ENCODE measurements at places on chromosomes 7 and 10.

GRCh38 chr10:13105184-13105583 lies 5.2 kb downstream of the OPTN start:
- no peak for DNase-seq

DNA sequence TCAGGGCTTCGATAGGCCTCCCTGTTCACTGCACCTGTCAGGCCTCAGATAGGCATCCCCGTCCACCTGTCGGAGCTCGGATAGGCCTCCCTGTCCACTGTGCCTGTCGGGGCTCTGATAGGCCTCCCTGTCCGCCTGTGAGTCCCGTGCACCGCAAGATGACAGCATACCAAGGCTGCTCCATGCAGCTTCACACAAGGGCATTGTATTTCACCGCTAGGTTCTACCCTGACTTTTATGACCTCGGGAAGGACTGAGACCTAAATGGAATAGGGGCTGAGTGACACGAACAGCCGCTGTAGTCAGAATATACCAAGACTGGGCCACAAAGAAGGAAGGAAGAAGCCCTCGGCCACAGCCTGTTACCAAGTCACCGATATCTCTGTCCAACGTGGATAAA lies 271.2 kb downstream of the DIP2C start:
- DNase-seq, result no peak

DNA sequence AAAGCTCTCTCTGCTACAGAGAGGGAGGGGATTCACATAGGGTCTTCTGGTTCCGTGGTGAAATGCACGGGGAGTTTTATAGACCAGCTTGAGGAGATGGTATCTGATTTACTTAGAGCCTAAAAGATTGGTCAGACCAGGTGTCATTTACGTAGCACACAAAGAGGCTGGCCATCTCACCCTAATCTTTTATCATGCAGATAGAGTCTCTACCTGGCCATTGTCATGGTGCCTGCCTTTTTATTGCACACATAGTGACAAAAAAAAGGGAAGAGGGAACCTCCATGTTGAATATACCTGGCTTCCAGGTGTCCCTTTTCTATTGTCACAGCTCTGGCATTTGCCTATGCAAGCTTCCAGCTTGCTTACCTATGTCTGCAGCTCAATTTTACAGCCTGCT lies 1456.1 kb downstream of the GATA3 start:
- DNase-seq, result no peak

DNA sequence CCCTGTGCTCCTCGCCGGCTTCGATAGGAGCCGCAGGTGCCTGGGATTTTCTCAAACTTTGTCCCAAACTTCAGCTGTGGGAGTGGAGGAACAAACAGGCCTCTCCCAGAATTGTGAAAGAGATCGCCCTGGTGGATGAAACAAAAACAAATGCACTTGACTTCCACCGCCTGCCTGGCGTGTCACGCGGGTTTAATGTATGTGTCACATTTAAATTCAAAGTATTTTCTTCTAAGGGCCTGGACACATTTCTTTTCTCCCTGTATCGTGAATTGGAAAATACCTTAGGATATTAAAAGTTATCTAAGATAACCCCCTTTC lies 694 bp upstream of the WASL start:
- peak; percentile 48 for DNase-seq

GRCh38 chr10:50592961-50593418 lies 30.8 kb downstream of the SGMS1 start:
- no peak for DNase-seq

DNA sequence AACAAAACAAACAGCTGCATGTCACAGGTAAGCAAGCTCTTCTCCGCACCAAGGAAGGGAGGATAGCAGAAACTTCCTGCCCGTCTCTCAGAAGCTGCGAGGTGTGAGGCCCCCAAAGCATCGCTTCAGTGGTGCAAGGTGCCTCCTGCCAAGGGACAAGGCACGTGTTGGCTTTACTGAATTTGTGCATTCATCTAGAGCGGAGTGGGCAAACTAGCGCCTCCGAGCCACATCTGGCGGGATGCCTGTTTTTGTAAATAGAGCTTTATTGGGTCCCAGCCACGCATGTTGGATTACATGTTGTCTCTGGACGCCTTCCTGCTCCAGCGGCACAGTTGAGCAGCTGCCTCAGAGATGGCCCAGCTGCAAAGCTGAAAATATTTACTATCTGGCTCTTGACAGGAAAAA lies 27.7 kb downstream of the PHYH start:
- no peak for DNase-seq

DNA sequence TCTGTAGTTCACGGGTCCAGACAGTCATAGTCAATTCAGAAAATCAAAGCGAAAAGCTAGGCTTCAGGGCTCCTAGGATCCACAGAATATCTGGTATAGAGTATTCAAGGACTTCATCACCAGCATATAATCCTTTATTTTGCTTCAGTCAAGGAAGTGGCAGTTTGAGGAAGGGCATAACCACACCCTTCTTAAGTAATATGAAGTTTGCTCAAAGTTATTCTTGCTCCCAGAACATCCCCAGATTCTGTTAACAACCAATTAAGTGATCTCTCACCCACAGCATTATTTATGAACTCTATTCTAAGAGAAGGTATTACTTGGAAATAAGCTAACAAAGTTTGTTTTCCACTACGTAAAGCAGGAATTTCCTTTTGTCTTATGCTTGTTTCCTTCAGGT lies 13.2 kb downstream of the CWF19L1 start:
- no peak for DNase-seq

- DNase-seq, result no peak
These were observed 71.1 kb upstream of the GLCCI1 start for GRCh38 chr7:7897509-7897908.

GRCh38 chr10:59702347-59702746 lies 7.3 kb downstream of the SLC16A9 start:
- no peak for DNase-seq

DNA sequence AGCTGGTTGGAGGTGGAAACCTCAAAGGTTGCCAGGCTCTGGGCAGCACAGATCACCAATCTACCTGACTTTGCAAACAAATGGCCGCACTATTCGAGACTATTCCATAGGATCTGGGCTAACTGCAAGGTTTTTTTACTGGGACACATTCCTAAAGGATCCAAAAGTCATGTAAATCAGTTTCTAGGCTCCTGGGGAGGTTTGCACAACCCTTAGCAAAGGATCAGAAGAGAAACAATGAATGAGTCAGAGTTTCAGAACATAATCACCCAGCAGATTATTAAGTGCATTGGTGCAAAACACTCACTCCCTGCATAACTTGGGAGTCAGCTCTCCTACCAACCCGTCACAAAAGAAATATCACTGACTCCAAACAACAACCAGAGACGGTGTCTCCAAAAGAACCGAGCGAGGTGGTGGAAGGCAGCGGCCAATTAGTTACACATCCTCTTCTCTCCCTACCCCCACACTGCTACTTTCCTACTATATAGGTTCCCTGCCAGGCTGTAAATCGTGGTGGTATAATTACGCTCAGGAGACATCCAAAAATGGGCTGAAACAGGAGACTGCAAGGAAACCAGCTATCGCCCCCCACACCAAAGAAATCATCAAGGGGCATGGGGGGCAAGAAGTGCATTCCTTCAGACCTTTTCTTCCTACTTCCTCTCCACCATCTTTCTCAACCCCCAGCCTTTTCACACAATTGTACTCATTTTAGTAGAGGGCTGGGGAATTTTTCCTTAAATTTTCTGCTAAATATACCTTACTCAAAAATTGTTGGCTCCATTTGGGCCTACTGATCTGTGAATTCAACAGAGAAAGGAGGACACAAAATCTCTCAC lies 3.2 kb downstream of the UBE2H start:
- peak; percentile 71 for DNase-seq

- DNase-seq, result no peak
These were observed 217.4 kb downstream of the MAD1L1 start for GRCh38 chr7:2015251-2015871.

- DNase-seq, result peak; percentile 40
These were observed 1.5 kb downstream of the CDK13 start for GRCh38 chr7:39951226-39952194.

DNA sequence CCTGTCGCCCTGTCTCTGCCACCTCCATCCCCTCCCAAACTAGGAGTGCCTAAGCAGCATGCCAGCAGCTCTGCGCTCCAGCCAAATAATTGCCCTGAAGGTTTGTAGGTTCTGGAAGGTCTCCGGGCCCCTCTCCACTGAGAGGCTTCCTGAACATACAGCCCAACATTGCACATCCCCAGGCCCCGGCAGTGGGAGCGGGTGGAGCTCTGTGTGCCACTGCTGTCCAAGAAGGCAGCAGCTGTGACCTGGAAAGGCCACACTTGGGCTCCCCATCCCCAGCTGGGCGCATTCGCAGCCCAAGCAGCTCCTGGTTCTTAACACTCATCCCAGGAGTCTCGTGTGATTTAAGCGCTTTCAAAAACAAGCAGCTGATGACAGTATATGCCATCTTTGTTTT lies 95.7 kb downstream of the COL13A1 start:
- no peak for DNase-seq

- DNase-seq, result no peak
These were observed 22.4 kb downstream of the DPYSL4 start for GRCh38 chr10:132209130-132209529.

DNA sequence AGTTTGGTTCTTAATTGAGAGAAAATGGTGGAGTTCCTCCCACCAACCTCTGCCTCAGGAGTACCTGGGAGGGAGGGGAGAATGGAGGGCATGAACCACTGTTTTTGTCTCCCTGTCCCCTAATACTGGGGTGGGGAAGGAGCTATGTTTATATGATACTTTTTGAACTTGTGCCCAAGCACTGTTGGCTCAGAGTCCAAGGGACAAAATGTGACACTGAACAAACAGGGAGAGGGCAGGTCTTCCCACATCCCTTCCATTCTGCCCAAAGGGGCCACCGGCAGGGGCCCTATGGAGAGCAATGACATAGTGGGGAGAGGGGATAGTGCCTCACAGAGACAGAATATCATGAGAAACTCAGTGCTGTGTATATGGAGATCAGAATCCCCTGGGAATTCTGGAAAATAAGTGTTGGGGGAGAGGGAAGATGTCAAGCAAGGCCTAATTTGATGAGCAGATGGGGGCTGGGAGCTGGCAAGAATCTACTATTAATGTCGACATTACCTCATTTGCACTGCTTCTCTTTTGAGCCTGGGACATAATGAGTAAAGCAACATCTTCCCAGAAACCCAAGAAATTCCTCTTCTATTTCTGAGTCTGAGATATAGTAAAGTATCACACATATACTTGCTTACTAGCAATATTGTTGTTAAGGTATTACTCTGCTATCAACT lies 180.6 kb downstream of the CYP26A1 start:
- DNase-seq, result no peak

DNA sequence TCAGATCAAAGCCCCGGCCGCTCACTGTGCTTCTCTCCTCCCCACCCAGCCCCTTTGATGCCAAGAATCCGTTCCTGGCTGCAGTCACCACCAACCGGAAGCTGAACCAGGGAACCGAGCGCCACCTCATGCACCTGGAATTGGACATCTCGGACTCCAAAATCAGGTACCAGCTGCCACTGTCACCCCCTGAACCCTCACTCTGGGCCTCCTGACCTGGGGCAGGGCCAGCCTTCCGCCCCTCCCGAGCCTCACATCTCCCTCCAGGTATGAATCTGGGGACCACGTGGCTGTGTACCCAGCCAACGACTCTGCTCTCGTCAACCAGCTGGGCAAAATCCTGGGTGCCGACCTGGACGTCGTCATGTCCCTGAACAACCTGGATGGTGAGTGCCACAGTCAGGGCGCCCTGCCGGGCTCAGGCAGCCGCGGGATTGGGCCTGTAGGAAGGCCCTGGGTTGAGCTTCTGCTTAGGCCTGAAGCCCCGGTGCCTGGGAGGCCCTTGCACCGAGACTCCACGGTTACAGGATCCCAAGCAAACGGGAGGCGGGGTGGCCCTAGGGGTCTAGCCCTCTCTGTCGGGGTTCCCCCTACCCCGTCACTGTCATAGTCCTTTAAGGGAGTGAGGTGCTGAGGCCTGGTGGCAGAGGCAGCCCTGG lies 10.8 kb downstream of the TMEM120A start:
- no peak for DNase-seq

- no peak for DNase-seq
These were observed 122.3 kb upstream of the GALNT17 start for GRCh38 chr7:71009636-71010035.

GRCh38 chr10:114917927-114918672 lies 19.9 kb upstream of the TRUB1 start:
- DNase-seq, result no peak

DNA sequence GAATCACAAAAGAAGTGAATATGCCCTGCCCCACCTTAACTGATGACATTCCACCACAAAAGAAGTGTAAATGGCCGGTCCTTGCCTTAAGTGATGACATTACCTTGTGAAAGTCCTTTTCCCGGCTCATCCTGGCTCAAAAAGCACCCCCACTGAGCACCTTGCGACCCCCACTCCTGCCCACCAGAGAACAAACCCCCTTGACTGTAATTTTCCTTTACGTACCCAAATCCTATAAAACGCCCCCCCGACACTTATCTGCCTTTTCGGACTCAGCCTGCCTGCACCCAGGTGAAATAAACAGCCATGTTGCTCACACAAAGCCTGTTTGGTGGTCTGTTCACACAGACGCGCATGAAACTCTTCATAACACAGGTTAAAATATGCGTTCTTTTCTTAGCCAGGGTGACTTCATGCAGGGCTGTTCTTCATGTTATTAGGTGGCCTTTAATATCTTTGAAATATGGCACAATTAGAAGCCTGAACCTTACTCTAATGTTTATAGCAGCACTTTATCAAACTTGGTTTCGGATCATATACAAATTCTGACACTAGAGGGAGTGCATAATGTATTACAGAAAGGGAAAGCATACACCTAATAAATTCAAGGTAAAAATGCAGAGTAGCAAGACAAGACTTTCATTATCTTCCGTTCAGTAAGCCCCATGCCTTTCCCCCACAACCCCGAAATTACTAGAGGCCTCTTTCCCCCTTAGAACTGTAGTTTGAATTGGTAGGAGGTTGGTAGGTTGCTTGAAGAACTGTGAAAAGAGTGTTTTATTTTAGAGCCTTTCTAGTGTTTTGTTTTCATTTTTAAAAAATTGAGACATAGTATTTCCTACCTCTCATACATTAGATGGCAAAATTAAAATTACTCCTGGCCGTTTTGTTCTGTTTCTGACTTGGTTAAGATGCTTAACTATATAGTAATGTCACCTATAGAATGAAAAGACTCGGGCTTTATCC lies 117.9 kb downstream of the NPY start:
- DNase-seq, result peak; percentile 23

DNA sequence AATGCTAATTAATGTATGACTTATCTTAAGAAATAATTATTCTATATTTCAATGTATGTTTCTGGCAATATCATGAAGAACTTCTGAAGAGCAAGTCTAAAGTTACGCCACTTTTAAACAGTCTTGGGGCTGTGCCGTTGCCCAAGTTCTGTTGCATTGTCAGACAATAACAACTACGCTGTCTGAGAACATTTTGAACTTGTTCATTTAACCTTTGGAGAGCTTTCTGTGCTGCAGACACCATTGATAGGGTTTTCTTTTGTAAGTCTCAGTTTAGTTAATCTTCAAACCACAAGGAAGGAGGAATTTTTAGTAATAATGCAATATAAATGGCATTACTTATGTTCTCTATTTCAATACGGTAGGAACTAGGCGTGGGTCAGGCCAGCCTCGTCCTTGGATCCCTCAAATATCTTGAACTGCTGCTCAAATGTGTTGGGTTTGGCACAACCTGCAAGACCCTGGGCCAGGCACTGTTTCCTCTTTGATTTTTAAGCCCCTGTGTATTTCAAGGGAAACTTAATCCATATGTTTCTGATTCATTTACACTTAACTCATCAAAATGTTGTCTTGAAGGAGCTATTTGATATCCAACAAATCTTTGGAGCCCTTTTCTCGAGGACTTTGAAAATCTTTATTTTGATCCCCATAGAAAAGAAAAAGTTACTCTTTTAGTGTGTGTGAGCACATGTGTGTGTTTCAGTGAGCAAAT lies 215.5 kb downstream of the INHBA start:
- DNase-seq, result no peak
